Stimulated activated CD8-positive, alpha-beta memory T cell treated with anti-CD3 and anti-CD28 coated beads, Interleukin-7, amount 100 ng/mL, for 48 hours (primary cell): ENCODE measurements at places on chromosomes 13 and 19.

GRCh38 chr19:33649627-33650305 lies 28.0 kb downstream of the CHST8 start:
- no peak for DNase-seq

DNA sequence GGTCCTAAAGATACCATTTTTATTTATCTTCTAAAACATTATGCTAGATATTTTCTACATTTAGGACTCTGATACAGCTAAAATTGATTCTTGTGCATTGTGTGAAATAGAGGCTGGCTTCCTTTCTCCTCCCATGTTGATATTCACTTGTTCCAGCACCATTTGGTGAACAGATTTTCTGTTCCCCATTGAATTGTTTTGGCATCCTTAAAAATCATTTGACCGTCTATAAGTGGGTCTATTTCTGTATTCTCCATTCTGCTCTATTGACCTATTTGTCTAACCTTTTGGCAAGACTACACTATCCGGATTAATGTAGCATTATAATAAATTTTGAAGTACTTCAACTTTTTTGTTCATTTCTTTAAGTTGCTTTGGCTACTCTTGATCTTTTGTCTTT lies 2689.2 kb downstream of the PCDH9 start:
- DNase-seq, result no peak

GRCh38 chr19:57886046-57886445 lies 2.8 kb downstream of the ZNF814 start:
- DNase-seq, result no peak

DNA sequence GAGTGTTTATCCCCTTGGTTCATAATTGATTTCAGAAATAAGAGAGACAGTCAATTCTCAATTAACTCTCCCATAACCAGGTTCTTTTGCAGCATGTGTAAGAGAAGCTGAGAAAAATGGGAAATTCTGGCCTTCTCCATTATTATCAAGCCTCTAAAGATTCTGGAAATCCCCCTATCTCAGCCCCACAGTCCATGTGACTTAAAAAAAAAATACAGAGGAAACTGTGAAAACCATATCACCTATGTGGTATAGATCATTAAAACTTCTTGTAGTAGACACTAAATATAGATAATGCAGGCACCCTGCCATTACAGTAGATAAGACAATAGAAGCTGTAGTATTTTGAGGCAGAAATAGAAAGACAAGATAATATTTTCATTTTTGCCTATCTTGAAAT lies 34.3 kb upstream of the SOHLH2 start:
- DNase-seq, result no peak

- DNase-seq, result no peak
Measured at GRCh38 chr13:31351376-31351775, 151.6 kb downstream of the B3GLCT start.

- DNase-seq, result no peak
Measured at GRCh38 chr13:97367016-97367822, 66.8 kb upstream of the RAP2A start.

- no peak for DNase-seq
Measured at GRCh38 chr13:59352600-59352999, 811.1 kb downstream of the DIAPH3 start.

GRCh38 chr19:44111910-44112463 lies 1.2 kb upstream of the ZNF225 start:
- DNase-seq, result no peak

DNA sequence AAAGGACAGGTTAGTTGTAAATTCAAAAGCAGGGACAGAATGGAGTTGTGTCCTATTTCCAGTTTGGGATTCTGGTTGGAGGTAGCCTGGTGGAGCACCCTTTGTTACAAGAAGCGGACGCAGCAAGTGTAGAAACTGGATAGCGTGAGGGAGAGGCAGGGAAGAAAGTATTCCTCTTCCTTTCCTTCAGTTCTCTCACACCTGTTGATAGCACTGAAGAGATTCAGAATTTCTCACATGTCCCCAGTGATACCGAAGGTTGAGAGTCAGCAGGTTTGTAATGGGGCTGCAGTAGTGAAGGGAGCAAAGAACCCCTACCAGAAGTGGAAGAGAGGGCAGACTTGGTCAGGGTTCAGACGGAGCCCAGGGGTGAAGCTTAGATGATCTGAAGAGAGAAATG lies 399.2 kb downstream of the SPRY2 start:
- DNase-seq, result no peak

- DNase-seq, result no peak
Measured at GRCh38 chr19:32674153-32674930, 638 bp downstream of the ANKRD27 start.

DNA sequence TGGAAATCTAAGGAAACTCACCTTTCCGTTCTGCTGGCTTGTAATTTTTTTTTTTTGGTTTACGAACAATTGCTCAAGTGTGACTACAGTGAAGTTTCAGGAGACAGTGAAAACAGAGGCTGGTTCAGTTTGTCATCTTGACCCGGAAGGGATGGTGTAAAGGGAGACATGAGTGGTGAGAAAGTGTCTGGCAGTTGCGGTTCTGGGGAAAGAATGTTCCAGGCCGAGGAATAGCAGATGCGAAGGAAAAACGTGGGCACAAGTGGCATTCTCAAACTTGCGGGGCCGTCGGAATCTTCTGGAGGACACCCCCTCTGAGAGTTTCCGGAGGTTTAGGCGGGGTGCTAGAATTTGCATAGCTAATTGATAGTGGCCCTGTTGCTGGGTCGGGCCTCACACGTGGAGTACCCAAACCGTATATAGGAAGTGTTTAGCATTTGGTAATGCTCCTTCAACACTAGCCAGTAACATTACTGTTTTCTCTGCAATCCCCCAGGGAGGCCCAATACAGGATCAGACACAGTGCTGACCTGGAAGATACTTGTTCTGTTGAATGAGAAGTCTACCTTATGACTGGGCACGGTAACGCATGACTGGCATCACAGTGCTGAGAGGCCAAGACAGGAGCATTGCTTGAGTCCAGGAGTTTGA lies 2.8 kb upstream of the TNFSF9 start:
- DNase-seq, result no peak

GRCh38 chr19:19202707-19203011 lies 555 bp downstream of the NR2C2AP start:
- DNase-seq, result no peak

DNA sequence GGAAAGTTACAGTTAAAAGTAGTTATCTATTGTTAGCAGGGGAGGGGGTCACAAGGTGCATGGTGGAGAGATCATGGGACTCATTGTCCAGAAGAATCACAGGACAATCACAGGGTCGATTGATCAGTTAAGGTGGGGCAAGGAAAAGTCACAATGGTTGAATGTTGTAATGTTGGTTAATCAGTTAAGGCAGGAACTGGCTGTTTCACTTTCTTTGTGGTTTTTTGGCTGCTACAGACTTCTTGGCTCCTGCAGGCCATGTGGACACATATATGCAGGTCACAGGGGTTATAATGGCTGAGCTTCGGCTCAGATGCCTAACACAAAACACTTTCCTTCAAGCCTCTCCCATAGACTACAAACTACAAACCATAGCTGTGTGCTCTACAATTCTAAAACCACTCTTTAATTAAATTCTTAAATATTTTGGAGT lies 6.9 kb upstream of the ZNF431 start:
- DNase-seq, result no peak

- no peak for DNase-seq
Measured at GRCh38 chr13:28316129-28316528, 177.8 kb downstream of the PAN3 start.

- no peak for DNase-seq
Measured at GRCh38 chr19:16594131-16594586, 21.9 kb upstream of the SLC35E1 start.

GRCh38 chr19:28887920-28888618 lies 324.9 kb downstream of the UQCRFS1 start:
- no peak for DNase-seq

- no peak for DNase-seq
Measured at GRCh38 chr13:97422118-97423054, 11.6 kb upstream of the RAP2A start.

DNA sequence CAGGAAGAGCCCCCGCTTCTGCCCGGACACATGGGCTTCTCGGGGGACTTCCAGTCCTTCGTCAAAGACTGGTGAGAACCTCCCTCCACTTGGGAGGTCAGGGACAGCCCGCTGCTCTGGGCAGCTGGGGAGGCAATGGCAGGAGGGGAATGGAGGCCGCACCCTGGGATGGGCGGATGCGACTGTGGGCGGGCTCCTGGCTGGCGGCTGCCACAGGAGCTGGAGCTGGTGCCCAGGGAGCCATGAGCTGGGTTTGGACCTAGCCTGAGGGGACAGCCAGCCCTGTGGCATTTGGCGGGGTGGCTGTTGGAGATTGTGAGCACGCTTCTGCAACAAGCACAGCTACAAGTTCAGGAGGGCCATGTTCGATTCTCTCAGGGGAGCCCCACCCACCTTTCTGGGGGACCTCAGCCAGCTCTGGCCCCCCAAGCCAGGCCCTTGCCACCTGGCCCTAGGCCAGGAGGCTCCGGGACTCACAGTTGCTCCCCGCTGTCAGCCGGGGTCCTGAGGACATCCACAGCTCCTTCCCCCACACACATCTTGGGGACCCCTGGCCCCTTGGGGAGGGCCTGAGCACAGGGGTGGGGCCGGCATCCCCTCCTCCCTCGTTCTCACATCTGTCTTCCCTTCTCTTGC lies 3.0 kb upstream of the TGFBR3L start:
- no peak for DNase-seq

DNA sequence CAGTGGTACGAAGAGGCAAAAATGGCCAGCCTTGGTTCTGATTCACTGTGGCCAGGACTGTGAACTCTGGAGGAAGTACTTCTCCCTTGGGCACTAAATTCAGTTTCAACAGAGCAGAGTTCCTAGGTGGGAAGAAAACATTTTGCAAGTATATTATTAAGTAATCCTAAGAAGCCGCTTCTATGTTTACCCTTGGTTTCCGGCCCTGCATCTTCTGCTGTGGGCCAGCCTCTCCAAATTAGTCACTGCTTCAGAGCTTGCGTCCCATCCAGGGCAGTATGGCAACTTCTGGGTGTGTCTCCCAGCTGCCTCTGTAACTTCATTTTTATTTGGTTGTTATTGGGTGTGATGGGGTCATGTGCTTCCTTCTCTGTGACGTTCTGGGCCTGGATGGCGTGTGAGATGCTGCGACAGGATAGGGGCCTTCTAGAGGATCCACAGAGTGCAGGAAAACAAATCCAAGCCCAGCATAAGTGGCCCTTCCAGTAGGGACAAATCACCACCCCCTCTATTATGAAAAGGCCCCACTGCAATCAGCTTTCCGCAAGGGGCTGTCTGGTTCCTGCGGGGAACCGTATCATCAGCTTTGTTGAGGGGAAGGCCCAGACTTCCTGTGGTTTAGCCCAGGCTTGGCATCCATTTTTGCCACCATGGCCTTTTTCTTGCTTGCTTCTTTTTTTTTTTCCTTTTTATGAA lies 55.1 kb upstream of the C1QTNF9 start:
- DNase-seq, result no peak

GRCh38 chr13:92842145-92842544 lies 384.5 kb upstream of the GPC6 start:
- DNase-seq, result no peak

DNA sequence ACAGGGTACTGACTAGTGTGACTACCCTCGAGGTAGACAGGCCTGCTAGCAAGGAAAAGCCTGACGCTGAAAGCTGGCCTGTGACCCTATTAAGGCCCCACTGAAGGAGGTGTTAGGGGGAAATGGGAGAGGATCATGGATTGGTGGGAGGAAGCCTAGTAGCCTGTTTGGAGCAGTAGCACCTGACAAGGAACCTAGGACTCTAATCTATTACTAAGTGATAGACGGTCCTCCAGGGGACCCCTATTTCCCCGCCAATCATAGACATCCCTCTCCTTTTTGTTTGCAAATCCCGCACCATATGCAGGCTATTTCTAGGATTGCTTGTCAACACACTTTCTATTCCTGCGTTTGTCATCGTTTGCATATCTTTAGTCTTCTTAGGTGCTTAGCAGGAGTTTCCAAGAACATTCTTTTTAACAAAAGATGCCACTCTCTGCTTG lies 1338.8 kb upstream of the MIR17HG start:
- no peak for DNase-seq

DNA sequence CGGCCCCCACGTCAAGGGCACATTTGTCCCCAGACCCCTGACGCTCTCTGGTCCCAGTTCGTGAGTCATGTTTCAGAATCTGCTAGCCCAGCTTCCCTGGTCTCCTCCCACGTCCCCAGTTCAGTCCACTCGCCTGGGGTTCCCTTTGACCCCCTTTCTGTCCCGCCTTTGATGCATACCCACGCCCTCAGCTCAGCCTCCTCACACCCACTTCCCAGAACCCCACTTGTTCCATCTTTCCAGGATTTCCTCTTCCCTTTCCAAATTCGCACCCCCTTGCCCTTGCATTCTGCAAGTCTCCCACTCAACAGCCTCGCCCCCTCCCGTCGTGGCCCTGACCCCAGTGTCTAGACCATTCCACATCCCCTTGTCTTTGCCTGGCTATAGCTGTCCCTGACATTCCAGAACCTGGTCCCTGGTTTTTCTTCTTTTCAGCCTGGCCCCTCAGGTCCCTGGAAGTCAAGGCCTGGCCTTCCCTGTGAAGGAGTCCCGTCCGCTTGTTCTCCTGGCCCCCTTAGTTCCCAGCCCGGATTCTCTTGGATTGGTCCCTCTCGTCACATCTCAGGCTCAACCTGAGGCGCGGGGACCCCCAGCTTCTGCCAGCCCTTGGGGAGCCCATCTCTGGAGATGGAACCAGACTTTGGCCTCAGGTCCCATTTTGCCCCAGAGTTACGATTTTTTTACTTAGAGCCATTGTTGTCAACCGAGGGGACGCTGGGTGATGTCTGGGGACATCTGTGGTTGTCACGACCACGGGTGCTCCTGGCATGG lies 1.3 kb downstream of the NCLN start:
- no peak for DNase-seq

DNA sequence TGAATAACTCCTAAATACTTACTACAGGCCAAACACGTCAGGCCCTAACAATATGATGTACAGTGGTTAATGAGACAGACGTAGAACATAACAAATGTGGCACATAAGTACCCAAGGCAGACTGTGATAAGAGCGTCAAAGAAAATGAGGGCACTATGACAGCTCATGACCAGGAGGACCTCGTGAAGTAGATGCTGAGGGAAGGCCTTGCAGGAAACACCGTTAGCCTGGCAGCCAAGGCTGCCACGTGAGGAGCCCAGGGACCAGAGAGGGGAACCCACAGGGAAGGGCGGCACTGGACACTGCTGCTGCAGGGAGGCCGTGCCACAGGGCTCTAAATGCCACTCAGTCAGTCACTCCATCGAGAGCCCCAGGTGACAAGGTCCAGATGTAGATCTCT lies 5.7 kb downstream of the TUBGCP3 start:
- DNase-seq, result no peak

DNA sequence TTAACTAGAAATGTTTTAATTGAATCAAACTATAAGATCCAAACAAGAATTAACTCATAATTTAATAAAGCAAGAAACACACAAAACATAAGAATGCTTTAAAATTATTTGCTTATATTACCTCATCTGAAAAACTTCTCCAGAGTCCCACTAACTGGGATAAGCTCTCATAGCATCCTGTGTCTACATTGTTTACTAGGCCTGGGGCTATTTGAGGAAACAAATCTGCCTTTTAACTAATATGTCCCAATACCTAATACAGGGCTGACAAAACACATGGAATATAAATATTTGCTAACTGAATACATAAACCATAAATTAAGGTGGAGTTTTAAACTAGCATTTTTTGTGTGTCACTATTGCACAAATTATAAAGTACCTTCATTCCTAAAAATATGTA lies 1399.8 kb upstream of the SLC10A2 start:
- no peak for DNase-seq

GRCh38 chr13:91417660-91418325 lies 19.4 kb downstream of the GPC5 start:
- no peak for DNase-seq

- DNase-seq, result no peak
Measured at GRCh38 chr13:71437704-71438103, 429.3 kb downstream of the DACH1 start.
